ENCODE measurements at places on chromosomes 7 and 10. TPM values are rescaled to one million over a fixed set of nuclear protein-coding genes. Genes with fewer than 3 reads are reported as not detected.

The FKBP6 gene
- total RNA-seq = not detected

The MAGI2 gene
- total RNA-seq = 297 TPM

The RNLS gene
- 8.1 TPM for total RNA-seq

The CUZD1 gene
- 2.8 TPM for total RNA-seq

The SKIDA1 gene
- total RNA-seq = 9.4 TPM

The ZNF273 gene
- total RNA-seq = 63.2 TPM

The TBXAS1 gene
- 1.9 TPM for total RNA-seq

The EPHB6 gene
- 57.3 TPM for total RNA-seq

The PILRA gene
- 3.8 TPM for total RNA-seq

The IFIT1B gene
- total RNA-seq = not detected

Data from parietal lobe (tissue), 2 donors.